ENCODE measurements at places on chromosomes 2 and 18.

GRCh38 chr18:46072376-46072867 lies 362 bp upstream of the PSTPIP2 start:
- peak overlapping the region; percentile 97 for H3K27ac ChIP-seq
- H3K4me3 ChIP-seq, result peak overlapping the region; percentile 84
- H3K36me3 ChIP-seq, result peaks cover 6% of the 10 kb centered on the region

GRCh38 chr2:44361330-44362206 lies at the start of the genes CAMKMT and PREPL:
TSS of gene CAMKMT (plus strand) at chr2:44361947.
TSS of gene PREPL (minus strand) at chr2:44361494. CDS start at chr2:44346342, 15,152 bp downstream.
- peak within 1 kb of the TSS; percentile 74 for H3K4me3 ChIP-seq
- peak within 1 kb of the TSS; percentile 97 for H3K27ac ChIP-seq

GRCh38 chr2:128208023-128208422 lies 110.6 kb downstream of the HS6ST1 start:
- H3K4me1 ChIP-seq, result no peaks in the 10 kb centered on the region
- no peak overlapping the region for H3K27ac ChIP-seq
- H3K36me3 ChIP-seq, result no peaks in the 10 kb centered on the region
- no peak for DNase-seq

GRCh38 chr2:223586261-223586660 lies 15.9 kb downstream of the SCG2 start:
- no peaks in the 10 kb centered on the region for H3K36me3 ChIP-seq
- H3K27ac ChIP-seq, result no peak overlapping the region
- H3K27me3 ChIP-seq, result no peaks in the 10 kb centered on the region
- no peak overlapping the region for H3K4me3 ChIP-seq
- H3K4me1 ChIP-seq, result no peaks in the 10 kb centered on the region
- no peak for DNase-seq
